Lower lobe of right lung (tissue), 2 donors: ENCODE measurements at places on chromosomes 12 and 14.

DNA sequence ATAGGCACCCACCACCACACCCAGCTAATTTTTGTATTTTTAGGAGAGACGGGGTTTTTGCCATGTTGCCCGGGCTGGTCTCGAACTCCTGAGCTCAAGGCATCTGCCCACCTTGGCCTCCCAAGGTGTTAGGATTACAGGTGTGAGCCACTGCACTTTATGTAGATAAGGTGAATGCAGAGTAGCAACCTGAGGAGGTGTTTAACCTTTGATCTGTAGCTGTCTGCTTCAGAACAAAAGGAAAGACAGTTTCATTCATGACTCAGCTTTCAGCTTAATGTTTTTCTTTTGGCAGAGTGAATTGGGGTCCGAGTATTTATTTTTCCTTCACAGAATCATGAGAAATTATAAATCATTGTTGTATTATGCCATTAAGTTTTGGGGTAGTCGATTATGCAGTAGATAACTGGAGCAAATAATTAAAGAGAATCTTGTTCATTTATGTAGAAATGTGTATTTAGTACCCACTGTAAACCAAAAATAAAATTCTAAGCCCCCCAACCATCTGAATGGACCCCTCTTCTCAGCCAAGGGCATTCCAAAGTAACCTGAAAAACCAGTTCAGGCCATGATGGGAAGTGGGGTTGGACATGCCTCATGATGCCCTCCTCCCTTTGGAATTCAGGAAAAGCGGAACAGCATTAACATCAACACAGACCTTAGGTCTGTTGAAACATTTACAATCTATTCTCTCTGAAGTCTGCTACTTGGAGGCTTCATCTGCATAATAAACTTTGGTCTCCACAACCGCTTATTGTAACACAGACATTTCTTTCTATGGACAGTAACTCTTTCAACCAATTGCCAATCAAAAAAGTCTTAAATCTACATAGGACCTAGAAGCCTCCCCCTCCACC lies 10.7 kb upstream of the STX2 start:
- DNase-seq = no peak

DNA sequence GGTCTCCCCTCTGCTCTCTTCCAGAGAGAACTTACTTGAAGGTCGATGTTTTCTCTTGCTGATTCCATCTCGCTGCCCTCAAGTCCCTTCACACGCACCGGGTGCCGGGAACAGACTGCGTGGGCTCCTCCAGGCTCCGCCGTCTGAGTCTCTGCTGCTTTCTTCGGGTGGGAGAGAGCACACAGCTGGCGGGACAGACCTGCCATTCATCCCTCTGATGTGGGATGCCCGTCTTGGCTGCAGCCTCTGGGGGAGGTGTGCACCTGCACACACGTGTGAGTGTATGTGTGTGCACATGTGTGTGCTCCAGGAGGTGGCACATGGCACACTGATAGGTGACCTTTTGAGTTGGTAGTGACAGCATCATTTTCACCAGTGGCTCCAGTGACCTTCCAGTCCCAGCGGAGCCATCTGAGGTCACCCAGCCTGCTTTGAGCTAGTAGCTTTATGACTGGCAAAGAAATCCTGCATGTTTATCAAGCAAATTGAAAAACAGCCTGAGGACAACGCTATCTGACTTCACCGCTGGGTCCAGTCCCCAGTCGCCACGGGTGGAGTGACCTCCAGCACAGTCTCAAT lies at the start of gene NINJ2:
TSS of gene NINJ2 (minus strand) at position 153 of the 579 bp plus-strand sequence. CDS start at position 68, 85 bp downstream.
- DNase-seq = no peak

DNA sequence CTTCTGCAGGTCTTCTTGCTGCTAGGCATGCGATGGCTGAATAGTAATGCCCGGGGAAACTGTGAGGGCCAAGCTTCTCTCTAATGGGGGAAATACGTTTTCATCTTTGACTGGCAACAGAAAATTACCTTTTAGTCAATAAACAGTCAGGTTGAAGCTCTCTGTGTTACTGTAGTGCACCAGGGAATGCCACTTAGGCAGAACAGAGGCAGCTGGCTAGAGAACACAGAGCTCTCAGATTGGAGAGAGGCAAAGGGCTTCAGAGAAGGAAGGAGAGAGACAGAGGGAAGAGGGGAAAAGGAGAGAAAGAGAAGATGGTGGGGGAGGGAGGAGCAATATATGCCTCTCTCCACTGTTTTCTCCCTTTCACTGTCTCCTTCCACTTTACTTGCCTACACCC lies 6.7 kb downstream of the HSD17B6 start:
- no peak for DNase-seq

DNA sequence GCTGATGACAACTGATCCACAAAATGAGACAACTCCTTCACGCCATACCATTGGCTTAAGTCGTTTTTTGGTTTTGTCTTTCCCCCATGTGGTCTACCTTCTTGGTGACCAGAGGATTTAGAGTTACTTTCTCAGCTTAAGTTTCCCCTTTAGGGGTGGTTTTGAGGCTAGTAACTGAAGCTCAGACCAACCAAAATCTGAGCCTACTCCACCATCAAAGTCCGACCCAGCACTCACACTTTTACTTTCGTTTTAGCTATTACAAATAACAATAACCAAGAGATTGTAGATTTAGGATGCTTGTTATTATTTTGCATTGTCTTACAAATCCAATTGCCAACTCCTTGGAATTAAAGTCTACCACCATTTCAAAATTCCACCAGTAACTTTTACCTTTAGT lies 130.6 kb upstream of the MDM1 start:
- no peak for DNase-seq

DNA sequence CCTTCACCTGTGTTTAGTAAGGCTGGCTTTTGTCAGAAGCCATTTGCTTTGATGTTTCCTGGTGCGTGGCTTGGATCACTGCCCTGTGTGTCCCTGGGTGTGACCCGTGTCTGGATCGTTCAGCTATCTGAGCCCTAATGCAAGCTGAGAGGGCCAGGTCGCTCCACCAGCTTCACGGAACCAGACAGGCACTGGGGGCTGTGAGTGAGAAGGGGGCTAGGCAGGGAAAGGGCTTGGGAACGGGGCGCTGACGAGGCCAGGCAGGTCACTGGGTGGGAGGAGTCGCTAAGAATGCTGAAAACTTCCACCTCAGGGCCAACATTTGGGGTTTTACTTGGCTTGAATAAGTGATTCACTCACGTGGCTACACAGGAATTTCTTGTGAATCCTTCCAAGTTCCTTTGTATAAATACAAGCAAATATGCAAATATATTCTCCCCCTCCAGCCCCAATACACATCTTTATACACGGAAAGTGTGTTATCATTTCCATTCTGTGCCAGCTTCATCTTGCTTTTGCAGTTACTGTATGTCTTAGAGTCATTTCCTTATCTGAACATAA lies 24.2 kb upstream of the MMP17 start:
- no peak for DNase-seq

GRCh38 chr12:123948401-123948795 lies 24.2 kb downstream of the CCDC92 start:
- DNase-seq = no peak

- peak; percentile 55 for DNase-seq
Observed at GRCh38 chr12:31897781-31898503, 61.3 kb upstream of the RESF1 start.

GRCh38 chr14:89619596-89619995 lies 202.6 kb upstream of the FOXN3 start:
- DNase-seq = no peak

DNA sequence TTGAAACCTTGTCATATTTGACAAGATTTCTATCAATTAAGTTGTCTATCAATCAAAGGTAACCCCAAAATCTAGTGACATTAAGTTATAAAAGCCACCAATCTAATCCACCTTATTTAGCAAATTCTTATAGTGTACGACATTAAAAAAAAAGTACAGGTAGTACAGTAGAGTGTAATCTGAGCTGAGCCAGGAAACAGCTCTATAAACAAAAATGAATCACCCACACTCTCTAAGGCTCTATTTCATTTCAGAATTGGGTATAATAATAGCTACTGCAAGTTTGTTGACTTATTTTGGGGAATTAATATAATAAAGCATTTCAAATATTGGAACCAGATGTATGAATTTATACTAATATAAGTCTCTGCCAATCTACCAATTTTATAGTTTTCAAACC lies 342.4 kb upstream of the FLRT2 start:
- DNase-seq = no peak

GRCh38 chr14:64549016-64549415 lies 745 bp upstream of the PPP1R36 start:
- no peak for DNase-seq

DNA sequence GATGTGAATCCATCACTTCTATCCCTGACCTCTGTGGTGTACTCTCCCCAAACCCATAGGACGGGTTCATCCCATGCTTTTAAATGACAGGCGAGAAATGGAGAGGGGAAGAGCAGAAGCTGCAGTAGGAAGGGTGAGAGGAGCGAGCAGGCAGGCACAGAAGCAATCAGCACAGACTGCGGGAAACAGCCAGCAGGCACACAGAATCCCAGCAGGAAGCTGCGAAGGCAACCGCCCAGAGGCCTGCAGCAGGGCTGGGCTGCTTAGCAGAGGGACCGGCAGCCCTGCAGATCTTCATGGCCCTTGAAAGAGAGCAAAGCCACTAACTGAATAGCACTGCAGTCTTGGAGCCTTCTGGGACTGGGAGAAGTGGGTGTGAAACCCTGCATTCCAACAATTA lies 287.0 kb upstream of the FKBP4 start:
- no peak for DNase-seq

GRCh38 chr12:77231501-77231918 lies 166.1 kb upstream of the E2F7 start:
- peak; percentile 64 for DNase-seq

GRCh38 chr12:12439636-12440035 lies 82.8 kb downstream of the BORCS5 start:
- no peak for DNase-seq

GRCh38 chr14:61526405-61527312 lies 168.7 kb upstream of the HIF1A start:
- DNase-seq = peak; percentile 57

GRCh38 chr12:111322336-111323250 lies 46.3 kb downstream of the PHETA1 start:
- no peak for DNase-seq
